AG04449 (cell line): ENCODE measurements at places on chromosomes 7 and 10.

DNA sequence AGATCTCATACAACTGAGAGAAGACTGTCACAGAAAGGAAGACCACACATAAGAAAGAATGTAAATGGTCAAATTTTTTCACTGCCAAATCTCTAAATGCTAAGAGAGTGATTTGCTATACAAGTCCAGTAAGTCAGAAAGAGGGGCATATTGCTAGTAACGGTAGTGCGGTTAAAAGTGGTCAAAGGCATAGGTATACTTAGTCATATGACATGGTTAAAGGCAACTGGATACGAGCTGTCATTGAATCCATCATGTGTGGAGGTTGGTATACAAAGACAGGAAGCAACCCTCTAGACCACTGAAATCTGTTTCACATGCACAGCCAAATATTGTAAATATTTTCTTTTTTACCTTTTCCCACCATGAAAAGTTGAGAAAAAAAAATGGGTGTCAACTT lies 4.8 kb downstream of the INHBA start:
- DNase-seq: no peak

- peak; percentile 21 for DNase-seq
Measured at GRCh38 chr10:32205670-32206069, 141.3 kb downstream of the EPC1 start.

DNA sequence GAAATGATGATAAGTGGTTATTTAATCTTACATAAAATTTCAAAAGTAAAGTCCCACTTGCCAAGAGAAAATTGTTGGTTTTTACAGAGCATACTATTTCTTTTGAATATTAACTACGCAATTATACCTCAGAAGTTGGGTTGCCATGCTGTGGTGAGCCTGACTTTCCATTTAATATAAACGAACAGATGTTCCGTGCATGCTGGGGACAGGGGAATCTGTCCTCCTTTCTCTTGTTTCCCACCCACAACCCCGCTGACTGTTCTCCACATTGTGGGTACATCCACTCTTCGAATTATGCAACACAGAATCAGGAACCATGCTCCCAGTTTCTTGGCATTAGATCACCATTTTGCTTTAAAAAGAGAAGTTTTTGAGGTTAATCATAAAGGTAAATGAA lies 29.2 kb upstream of the RTKN2 start:
- no peak for DNase-seq

GRCh38 chr10:101736666-101737065 lies 39.2 kb downstream of the FGF8 start:
- no peak for DNase-seq

GRCh38 chr7:2710286-2710655 lies 22.3 kb downstream of the AMZ1 start:
- DNase-seq: no peak

DNA sequence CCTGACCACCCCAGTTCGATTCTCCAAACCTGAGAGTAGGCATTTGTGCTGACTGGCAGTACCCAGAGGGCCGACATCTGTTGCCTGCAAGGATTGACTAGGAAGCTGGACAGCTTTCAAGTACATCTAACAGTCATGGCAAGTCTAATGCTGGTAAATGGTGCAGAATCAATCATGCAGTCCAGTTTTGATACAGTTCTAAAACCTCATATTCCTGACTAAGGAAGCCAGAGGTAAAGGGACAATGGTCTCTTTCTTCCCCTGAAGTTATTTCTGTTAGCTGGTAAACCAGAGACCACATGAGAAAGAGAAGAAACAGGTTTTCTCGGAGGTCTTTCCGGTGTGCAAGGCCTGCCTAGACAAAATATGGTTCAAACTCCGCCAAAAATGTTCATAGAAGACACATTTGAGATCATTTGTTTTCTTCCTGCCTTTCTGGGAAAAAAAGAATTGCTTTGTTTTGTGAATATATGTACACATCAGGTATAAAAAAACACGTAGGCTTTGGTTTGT lies 97.1 kb downstream of the WDR37 start:
- no peak for DNase-seq

DNA sequence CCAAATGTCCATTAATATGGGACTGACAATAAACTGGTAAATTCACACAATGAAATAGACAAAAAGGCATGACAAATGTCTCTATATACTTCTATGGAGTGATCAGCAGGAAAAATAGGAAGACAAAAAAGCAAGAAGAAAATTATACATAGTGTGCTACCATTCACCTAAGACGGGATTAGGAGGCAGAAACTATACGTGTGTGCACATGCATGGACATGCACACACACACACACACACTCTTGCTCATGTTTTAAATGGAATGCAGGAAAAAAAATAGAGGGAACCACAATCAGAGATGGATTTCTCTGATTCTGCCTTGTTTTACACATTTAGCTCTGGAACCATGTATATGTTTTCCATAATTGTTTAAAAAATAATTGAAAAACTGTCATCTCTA lies 119.0 kb downstream of the ZFAND4 start:
- no peak for DNase-seq

- no peak for DNase-seq
Measured at GRCh38 chr10:70956029-70956759, 67.8 kb upstream of the PCBD1 start.

- DNase-seq: no peak
Measured at GRCh38 chr7:152478140-152478539, 42.3 kb upstream of the KMT2C start.

DNA sequence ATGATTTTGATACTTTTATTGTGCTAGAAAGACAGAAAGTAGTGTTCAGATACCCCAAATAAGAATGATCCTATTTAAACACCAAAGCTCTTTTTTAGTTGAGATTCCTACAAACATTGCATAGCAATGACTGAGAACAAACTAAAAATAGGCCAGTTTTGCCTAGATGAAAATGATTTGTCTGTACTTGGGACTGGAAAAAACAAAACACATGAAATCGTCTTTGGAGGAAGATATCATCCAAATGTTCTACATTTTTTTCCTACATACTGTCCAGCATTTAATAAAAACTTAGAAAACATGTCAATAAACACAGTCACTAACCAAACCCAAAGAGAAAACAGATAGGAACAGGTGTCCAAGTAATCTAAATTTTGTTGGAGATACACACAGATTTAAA lies 111.6 kb upstream of the MEOX2 start:
- DNase-seq: no peak

- peak; percentile 82 for DNase-seq
Measured at GRCh38 chr7:34133356-34133982, 228.1 kb downstream of the BMPER start.

DNA sequence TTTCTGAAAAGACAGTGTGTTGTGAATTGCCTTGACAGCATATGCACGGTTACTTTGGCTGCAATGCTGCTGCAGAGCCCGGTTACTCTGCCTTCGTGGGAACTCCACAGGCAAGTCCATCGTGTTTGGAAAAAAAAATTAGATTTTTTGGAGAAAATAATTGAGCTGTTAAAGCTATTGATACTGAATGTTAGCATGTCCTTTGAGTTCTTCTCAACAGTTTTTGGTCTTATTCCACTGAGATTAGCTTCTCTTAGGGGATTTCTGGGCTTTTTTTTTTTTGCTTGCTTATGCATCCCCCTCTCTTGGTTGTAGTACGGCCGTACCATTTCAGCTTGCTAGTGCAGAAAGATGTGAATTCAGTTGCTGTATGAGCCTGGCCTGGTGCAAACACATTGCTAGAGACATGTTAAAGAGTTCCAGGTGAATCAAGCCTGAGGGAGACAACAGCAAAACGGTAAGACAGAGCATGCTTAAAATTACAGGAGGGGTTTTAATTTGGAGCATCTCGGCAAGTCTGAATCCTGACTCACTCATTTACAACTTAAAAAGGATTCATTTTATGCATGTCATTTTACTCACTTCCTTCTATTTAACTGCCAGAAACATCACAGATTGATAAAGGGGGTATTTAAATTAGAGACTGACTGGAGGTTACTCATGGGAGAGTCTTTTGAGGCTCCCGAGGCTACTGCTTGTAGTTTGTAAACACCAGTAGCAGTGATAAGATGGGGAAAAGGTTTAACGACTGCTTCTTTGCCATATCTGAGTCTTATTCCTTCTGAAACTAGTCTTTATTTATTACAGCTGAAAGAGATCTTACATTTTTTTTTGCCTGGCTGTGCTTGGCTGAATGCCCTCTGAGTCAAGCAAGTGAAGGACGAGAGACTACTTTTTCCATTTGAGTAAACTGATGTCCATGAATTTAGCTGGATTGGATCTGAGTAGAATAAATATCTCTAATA lies 113.7 kb downstream of the CDK14 start:
- DNase-seq: no peak

DNA sequence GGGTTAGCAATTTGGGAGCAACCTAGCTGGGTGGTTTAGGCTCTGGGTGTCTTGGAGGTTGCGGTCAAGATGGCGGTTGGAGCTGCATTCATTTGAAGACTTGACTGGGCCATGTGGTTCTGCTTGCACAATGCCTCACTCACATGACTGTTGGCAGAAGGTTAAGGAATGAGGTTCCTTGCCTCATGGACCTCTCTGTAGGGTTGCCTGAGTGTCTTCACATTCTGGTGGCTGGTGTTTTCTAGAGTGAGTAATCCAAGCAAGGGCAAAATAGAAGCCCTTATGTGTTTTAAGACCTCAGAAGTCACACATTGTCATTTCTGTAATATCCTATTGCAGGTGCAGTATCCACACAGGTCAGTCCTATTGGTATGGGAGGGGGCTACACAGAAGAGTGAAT lies 52.0 kb downstream of the CDK14 start:
- no peak for DNase-seq

GRCh38 chr7:106089647-106090046 lies 22.5 kb downstream of the SYPL1 start:
- DNase-seq: no peak

- no peak for DNase-seq
Measured at GRCh38 chr10:45238896-45239295, 76.5 kb downstream of the OR13A1 start.

- no peak for DNase-seq
Measured at GRCh38 chr10:118258285-118258684, 83.8 kb downstream of the FAM204A start.

DNA sequence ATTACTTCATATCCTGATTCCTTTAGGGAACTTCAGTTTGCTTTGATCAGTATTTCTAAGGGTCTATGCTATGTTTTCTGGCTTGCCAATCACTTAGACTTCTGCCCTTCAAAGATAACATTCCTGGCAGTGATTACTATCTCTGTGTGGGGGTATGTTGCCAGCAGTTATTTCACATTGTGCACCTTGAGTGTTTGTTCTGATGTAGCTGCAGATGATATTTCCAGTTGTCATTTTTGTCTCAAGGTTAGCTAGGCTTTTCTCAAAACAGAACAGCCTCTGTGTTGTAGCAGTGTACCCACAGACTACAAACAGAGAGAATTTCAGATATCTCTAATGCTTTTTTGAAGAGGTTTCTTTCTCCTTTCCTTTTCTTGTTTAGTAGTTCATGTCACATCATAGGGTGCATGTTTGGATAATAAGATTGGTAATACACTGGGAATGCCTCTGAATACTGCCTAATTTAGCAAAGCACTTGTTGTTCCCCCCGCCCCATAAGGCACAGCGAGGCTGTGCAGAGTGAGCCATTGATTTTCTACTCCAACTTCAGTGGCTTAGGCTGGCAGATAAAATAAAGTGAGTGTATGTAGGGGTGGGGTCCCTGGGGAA lies 134.7 kb upstream of the AGR3 start:
- DNase-seq: no peak

DNA sequence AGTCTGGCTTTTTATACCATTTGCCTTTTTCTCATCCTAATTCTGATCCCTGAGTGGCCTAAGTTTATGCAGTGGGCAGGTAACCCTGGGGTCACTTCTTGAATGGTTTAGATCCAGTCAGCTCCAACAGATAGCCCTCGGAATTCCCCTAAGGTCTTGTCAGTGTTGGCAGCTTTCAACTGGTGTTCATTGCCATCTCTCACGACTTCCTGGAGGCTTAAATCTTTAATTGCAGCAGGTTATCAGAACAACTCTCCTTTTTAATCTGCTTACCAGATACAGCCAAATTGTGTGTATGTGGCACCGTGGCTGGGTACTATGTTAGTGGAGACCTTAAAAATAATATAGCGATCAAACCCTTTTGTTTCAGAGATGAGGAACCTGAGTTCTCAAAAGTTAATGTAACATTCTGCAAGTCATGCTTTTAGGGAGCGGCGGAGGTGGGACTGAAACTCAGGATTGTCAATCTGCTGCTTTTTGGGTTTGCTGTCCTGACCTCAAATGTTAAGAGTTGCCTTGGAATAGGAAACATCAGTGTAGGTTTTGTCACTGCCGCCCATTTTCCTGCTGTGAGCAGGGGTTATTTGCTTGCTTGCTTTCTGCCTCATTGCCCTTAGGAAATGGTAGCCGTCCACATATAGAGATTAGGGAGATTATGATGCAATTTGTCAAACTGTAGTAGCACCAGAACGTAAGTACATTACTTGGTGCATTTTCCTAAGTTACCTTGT lies 818 bp downstream of the DLD start:
- no peak for DNase-seq

- no peak for DNase-seq
Measured at GRCh38 chr10:79449181-79450146, 4.0 kb upstream of the ZCCHC24 start.

DNA sequence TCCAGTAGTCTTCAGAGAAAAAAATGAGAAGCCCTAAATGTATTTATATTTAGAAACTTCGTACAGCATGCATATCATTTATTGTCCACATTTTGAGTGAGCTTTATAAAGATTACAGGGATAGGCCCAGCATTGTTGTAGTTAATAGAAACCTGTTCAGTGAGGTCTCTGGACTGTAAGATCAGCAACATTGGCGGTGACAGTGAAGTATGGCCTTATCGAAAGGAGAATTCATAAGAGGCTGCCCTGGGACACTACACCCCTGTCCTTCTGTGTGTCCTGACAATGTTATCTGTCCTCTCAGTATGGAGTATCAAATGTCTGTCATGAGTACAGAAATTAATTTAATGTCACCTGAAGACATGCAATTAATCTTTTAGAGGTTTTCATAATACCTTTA lies 57.2 kb downstream of the SHH start:
- DNase-seq: no peak

DNA sequence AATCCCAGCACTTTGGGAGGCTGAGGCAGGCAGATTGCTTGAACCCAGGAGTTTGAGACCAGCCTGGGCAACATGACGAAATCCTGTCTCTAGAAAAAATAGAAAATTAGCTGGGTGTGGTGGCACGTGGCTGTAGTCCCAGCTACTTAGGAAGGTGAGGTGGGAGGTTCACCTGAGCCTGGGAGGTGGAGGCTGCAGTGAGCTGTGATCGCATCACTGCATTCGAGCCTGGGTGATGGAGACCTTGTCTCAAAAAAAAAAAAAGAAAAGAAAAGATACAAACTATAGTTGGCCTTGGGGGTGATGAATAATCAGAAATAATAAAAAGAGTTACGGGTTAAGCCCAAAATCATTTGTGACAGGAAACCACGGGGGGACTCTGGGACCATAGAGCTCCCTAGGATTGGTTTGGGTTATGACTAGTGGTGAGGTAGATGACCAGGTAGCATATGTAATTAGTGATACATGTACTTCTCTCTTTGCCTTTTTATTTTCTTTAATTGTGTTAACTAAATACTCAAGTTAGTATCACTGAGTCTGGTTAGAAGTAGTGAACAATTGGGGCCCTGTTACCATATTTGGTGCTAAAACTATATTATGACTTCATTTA lies 10.4 kb upstream of the ASCC1 start:
- no peak for DNase-seq
